ENCODE measurements at places on chromosomes 1 and 21.

GRCh38 chr21:38995731-38996130 lies 187.5 kb downstream of the PSMG1 start:
- DNase-seq = no peak

DNA sequence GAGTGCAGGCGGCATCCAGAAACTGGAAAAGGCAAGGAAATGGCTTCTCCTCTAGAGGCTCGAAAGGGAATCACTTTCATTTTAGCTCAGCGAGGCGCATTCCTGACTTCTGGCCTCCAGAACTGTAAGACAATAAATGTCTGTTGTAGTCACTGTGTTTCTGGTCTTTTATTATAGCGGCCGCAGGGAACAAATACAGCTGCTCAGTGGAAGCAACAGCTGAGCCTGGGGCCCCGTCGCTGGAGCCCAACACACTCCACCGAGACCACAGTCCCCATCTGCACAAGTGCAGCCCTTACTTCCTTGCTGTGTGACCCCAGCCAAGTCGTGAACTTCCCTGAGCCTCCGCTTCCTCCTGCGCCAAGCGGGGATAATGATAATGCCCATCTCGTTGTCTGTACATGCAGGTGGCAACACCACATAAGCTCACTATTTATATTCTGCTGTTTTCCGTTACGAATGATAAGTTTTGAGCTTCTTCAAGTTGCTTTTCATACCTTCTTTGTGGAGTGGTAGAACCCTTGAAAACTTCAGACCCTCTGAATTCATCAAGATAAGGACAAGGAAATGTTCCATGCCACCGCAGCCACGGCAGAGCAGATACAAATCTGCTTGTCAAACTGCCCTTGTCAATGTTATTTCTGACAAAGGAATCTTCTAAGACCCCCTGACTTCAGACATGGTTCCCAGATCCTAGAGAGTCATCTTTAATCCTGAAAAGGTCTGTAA lies 3.2 kb upstream of the LAPTM5 start:
- no peak for DNase-seq

DNA sequence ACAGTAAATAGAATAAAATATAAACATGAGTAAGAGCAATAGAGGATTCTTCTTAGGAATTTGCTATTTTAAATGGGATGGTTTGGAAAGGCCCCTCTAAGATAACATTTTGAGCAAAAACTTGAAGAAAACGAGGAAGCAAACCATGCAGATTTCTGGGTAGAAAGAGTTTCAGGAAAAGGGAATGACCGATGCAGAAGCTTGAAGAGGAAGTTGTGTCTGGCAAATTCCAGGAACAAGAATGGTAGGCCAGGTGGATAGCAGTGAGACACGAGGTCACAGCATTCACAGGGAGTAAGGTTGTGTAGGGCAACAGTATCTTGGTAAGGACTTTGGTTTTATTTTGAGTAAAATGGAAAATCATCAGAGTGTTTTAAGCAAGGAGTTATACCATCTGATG lies 108.9 kb downstream of the PEX14 start:
- no peak for DNase-seq

GRCh38 chr1:91080650-91081049 lies 58.8 kb upstream of the ZNF644 start:
- DNase-seq = no peak

DNA sequence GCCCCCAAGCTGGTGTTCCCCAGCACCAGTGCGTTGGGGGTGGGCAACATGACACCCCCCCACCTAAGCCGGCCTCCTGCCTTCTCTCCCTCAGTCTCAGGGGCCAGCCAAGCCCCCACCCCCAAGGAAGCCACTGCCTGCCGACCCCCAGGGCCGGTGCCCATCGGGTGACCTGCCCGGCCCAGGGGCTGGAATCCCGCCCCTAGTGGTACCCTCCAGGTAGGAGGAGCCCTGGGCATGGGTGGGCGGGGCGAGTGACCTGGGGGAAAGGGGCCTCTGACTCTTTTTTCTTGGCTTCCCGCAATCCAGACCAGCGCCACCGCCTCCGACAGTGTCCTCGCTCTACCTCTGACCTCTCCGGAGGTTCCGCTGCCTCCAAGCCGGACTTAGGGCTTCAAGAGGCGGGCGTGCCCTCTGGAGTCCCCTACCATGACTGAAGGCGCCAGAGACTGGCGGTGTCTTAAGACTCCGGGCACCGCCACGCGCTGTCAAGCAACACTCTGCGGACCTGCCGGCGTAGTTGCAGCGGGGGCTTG lies 1.3 kb upstream of the EFNA4 start:
- no peak for DNase-seq

DNA sequence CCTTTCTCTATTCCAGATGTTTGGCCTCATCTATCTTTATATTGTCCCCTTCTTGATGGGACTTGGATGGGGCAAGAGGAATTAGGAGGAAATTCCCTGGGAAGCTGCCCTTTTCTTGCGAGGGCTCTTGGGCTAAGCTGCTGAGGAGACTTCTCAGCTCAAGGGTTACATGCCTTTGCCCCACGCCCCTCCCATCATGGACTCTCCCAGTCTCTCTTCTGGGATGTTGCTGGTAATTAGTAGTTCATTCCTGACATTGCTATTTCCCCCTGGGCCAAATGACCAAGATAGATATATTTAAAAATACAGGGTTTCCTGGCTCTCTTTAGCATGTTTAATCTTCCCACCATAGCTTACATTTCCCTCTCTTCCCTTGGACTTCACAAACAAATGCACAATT lies 90.6 kb upstream of the RALGPS2 start:
- DNase-seq = no peak

GRCh38 chr1:200410566-200410878 lies 686 bp upstream of the ZNF281 start:
- peak; percentile 47 for DNase-seq

GRCh38 chr1:231763456-231763855 lies 136.9 kb downstream of the DISC1 start:
- DNase-seq = no peak

DNA sequence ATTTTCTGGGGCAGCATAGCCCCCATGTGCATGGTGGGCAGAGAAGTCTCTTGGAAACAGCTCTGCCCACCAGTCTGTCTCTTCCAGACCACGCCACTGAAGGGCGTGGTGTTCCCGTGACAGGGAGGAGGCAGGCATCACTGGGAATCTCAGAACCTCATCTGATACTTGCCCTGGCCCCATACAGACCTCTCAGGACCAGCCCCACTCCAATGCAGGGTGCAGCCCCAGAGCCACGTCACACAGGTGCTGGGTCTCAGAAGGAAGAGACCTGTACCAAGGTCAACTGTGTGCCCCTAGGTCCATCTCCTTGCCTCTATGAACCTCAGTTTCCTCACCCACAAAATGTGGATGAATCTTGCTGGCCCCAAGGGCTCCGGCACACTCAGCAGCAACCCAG lies 7.3 kb downstream of the RAP1GAP start:
- no peak for DNase-seq

- no peak for DNase-seq
These were observed 544 bp downstream of the PPM1J start for GRCh38 chr1:112714313-112715263.

DNA sequence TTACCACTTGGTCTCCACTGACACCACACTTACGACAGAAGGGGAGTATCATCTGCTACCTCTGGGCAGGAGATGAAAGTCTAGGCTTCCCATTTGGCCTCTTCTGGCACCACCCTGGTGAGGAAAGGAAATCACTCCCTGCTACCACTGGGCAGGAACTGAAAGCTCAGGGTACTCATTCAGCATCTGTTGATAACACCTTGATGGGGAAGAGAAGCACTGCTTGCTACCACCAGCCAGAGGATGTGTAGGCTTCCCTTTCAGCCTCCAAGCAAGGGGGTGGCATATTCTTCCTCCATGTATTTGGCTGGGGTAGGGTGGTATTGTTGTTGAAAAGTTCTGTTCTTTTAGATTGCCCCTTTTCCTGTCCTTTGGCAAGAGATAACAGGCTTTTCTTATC lies 115.0 kb downstream of the ACBD6 start:
- no peak for DNase-seq

- DNase-seq = no peak
These were observed 2.0 kb downstream of the C1orf116 start for GRCh38 chr1:207030522-207031009.

DNA sequence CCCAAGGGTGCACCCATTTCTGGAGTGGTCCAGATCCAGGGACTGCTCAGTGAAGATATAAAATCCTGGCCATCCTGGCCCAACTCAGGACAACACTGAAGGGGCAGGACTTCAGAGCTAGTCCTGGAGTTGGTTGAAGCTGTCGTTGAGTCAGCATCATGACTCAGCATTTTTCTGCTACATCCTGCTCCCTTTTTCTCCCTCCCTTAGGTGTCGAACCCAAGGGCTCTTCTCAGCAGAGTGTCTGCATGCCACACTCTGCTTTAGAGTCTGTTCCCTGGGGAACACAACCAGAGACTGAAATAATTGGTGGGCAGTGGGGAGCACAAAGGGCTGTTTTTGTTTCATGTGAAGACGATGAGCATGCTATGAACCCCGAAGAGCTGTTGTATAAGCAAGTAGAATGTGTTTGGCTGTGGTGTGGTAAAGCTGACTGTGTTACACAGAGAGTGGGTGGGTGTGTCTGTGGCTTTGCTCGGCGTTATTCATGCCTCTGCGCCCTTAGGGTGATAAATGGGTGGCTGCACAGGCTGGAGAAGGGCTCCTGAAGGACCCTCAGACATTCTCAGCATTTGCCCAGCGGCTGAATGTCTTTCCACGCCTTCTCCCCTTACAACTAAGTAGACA lies 167.2 kb downstream of the CYYR1 start:
- DNase-seq = peak; percentile 11

DNA sequence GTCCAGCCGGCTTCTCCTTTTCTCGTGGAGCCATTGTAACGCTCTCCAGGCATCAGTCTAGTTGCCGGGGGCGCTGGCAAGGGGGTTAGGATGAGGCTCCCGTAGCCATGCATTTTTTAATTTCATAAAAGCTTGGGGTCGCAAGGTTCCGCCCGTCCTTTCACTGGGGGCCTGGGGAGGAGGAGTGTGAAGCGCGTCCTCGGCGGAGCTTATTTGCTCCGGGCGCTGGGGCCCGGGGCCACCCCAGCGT lies 1.6 kb downstream of the ADGRL2 start:
- no peak for DNase-seq

GRCh38 chr1:156194300-156194652 lies 372 bp downstream of the SLC25A44 start:
- DNase-seq = no peak

DNA sequence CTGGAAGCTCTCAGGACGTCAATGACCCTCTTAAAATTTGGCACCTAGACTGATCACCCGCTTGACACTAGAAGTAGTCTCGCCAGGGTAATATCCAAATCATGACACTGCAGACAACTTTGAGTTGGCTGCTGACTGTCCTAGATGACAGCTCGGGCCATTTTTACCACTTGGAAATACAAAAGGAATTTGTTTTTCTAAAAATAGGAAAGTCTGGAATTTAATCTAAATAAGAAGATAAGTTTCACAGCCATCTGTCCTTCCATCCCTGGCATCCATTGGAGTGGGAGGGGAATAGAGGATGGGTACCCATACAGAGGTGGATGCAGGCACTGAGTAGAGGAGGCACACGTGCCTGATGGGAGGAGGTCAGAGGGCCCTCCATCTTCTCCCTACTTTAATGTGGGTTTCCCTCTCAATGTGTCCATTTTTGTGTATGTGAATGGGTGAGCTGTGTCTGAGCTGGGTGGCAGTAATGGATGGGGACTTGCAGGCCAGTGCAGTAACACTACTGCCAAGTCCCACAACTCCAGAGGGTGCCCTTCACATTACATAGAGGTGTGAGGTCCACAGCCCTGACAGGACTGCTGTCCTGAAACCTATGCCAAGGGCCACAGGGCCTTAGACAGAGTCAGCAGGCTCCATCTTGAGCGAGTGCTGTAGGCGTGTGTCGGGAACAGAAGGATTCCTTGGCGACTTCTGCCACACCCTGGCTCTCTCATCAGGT lies 104.8 kb upstream of the IPO9 start:
- no peak for DNase-seq

DNA sequence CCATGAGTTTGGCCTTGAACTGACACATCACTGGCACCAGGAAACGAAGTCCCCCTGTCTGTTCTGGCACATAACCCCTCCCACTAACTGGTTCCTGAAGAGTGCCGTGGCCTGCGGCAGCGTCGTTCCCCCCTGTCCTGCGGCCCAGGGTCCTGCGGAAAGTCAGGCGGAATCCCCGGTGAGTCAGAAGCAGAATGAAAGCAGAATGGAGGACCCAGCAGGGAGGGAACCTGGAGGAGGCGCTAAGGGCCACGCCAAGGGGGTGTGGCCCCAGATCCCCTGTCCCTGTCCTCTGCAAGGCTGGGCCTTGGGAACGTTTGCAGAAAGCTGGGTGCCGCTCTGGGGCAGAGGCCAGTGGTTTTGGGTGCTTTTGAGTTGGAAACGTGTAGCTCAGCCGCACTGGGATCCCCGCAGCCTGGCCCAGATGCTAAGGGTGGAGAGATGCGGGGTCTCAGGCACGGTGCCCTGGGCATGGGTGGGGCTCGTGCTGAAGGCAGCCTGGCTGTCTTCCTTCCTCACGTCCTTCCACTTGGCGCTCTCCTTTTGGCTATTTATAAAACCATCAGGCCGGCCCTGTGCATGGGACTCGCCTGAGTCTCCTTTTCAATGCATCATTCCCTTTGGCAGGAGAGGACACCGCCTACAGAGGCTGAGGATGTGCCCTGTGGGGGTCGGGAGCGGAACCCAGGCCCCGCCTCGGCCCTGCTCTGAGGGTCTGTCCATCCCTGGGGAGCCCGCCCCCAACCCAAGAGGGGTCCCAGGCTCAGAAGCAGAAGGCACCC lies 36.2 kb downstream of the TP73 start:
- DNase-seq = no peak

GRCh38 chr21:41764558-41765419 lies 2.1 kb downstream of the RIPK4 start:
- peak; percentile 39 for DNase-seq

GRCh38 chr1:223229756-223230155 lies 86.7 kb upstream of the TLR5 start:
- no peak for DNase-seq

DNA sequence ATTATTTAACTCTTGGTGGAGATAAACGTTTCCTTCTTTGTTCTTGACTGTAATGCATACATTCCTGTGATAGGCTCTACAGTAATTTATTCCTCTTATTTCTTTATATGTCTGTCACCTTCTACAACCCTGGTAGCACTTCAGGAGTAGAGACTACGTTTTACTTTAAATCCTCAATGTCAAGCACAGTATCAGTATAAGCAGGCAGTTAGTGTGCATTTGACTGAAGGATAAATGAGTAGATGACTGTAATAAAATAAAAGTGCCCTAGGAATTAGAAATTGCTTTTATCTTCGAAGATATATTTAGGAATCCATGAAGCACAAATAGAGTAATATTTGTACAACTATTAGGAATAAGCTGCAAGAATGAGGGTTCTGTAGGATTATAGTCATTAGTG lies 599.6 kb upstream of the PRMT6 start:
- no peak for DNase-seq

DNA sequence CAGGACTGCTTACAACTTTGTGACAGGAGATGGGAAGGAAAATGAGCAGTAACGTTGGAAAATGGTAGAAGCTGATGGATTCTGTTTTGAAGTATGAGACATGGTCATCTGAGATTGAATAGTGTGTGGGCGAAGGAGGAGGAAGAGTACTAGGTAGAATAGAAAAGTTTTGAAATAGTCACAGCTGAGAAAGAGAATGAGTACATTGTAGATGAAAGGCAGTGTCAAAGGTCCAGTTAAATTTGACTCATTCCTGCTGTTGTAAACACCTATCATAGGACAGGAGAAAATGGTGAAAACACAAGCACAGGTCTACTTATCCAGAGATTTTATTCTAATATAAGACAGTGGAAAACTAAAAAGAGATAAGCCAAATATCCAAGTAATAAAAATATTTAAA lies 56.8 kb upstream of the CFHR3 start:
- DNase-seq = no peak

Data from Calu3 (cell line).